ENCODE measurements at places on chromosomes 11 and 22.

DNA sequence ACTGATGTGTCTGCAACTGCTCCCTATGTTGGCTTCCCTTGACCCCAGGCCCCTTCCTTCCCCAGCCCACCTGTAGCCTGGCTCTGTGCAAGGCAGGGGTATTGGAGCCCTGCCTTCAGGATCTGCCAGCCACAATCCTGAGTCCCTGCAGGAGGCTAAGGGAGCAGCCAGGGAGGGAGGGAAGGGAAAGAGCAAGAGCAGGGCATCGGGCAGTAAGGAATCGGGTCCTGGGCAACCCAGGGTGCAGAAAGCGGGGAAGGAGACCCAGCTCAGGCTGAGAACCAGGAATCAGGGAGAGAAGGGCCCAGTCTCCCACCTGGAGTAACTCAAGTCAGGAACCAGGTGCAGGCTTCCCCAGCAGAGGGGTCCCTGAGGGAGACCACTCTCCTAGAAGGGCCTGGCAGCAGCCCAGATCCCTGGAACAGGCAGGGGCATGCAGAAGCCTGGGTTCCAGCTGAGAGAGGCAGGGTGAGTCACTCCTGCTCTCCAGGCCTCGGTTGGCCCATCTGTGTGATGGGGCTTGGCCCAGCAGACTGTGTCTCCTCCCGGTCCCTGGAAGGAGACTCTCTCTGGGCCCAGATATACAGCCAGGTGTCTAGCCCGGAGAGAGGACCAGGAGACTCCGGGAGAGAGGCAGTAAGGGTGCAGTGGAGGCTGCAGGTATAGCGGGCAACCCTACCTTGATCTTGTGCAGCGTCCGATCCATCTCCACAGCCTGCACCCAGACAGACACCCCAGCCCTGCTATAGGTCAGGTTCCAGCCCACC, 13.4 kb downstream of the STARD10 start:
- DNase-seq: no peak

GRCh38 chr11:95766701-95767100, 22.9 kb downstream of the FAM76B start:
- no peak for DNase-seq

DNA sequence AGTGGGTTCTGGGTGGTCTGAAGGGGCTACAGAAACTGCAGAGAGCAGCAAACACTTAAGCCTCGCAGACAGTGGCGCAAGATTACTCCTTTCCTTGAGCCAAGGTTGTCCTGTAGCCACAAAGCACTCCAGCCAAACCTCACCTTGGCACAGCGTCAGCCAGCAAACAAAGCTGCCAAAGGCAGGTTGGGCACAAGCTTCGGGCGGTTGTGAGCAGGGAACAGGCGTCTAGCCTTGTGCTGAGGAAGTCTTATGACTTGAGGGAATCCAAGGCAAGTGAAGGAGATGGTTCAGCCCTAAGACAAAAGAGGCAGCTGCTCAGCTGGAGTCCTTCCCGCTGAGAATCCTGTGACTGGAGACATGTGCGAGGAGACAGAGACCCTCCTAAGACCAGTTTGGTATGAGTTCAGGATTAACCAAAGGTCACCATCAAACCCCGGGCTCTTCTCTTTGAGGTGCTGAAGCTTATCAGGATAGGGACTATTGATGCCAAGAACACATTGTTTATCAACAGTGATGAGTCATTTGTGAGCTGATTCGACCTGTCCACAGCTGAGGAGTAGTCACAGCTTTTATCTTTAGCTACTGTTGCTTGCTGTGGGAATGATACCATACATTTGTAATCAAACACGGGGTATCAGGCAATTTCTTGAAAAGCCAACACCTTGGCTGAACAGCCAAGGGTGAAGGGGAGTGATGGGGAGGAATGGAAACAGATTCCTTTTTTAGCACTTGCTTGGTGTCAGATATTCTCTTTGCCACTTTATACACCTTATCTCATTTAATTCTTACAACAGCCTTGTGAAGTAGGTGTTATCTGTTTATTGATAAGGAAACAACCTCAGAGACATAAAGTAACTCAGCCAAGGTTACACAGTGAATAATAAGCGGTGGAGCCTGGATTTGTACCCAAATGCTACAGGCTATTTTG, 4.6 kb downstream of the ADM start:
- DNase-seq: no peak

DNA sequence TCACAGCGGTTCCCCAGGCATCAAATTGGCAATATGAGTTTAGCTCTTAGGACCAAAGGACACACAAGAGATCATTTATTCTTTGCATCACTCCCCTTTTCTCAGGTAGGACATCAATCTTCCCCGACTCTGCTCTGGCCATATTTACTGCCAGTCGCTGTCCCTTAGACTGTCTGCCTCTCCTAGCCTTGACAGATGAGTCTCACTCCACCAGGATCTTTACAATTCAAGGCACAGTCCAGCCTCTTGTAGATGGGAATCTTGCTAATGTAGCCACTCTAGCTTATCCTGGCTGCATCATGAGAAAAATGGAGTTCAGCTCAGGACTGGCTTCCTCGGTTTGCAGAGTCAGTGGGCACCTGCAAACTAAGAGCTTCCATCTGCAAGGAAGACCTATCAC, 915.2 kb downstream of the NTM start:
- DNase-seq: no peak

GRCh38 chr22:31099386-31099785, 8.0 kb downstream of the SELENOM start:
- DNase-seq: no peak

DNA sequence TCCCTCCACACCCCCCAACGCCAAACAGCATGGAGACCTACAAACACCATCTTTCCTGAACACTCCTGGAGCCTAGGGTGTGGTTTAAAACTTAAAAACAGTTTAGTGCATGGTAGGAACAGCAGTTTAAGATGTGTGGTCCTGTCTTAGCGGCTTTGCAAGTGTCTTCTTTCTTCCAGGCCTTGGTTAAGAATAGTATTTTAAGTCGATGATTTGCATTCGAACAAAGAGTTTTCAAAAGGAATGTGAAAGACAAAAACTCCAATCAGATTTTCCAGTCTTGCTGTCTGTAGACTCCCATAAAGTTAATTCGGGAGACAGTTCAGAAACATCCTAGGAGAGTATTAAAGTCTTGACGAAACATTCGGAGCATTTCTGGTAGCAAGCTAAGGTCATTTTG, 3.7 kb downstream of the FGF4 start:
- no peak for DNase-seq

DNA sequence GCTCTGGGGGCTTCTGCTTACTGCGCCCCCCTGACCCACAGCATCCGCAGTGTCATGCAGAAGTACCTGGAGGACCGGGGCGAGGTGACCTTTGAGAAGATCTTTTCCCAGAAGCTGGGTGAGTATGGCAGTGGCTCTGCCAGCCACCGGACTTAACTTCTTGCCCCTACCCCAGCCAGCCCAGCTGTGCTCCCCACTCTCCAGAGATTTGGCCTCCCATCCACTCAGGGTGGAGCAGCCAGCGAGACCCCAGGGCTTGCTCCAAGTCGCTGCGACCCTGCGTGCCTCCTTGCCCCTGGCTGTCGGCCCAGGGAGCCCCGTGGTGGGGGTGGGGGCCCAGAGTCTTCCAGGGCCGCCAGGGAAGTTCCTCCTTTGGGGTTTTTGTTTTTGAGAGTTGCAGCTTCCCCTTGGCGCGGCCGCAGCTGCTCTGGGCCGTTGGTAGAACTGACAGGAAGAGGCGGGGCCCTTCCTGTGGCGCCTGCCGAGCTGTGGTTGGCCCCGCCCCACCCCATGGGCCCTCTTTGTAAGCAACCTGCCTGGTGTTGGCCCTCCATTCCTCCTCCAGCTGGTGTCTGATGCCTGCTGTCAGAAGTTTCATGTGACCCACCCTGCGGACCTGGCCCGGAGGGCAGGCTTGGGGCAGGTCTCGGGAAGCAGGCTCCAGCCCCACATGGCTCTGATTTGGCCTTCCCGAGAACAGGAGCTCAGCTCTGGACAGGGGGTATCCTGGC, 11.1 kb downstream of the GRK2 start:
- DNase-seq: peak; percentile 84

DNA sequence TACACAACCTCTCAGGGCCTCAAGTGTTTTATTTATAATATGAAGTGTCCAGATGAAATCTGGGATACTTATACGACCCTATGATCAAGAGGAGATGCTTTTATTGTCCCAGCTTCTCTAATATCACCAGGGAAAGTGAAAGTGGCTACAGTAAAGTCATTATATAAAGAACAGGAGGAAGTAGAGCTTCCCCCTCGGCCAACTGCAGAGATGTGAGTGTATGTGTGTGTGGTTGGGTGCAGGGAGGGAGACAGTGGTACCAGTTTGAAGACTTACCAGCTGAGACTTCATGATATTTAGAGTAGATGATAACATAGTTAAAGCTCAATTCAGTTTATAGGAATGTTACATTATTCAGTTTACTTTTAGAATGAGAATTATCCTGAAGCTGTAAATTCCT, 373.6 kb upstream of the DDI1 start:
- no peak for DNase-seq

GRCh38 chr11:85281550-85281949, 345.6 kb downstream of the DLG2 start:
- no peak for DNase-seq
